ENCODE measurements at places on chromosomes 3 and 15.
A peak's percentile ranks its signal among the peaks of the same experiment; 100 is the strongest.

DNA sequence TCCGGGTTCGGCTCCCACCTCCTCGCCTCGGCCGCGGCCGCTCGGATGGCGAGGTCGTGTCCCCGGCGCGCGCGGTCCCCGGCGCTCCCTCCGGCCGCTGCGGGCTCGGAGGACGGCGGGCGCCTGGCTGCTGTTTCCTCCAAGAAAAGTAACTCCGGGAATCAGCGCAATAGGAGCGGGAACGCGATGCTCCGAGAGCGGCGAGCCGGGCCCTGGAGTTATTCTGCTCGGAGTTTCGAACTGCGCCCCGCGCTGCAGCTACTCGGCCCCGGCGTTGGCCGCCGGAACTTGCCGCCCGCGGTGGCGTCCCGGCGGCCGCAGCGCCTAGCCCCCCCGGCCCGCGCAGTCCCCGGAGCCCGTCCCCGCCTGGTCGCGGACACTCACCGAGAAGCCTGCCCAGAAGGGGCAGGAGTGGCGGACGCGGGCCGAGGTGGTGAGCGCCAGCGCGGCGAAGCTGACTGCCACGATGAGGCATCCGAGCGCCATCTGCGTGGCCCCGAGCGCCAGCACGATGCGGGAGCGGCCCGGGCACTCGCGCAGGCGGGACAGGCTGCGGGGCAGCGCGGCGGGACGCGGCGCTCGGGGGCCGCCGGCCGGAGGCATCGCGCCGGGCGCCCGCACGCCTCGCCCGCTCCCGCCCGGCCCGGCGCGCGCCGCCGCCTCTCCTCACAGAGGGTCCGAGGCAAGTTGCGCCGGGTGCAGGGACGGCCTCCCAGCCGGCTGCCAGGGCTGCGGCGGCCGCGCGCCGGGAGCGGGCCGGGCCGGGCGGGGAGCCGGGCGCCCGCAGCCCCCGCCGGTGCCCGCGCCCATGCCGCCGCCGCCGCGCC is 251.9 kb downstream of the TJP1 start:
- no peak for DNase-seq

DNA sequence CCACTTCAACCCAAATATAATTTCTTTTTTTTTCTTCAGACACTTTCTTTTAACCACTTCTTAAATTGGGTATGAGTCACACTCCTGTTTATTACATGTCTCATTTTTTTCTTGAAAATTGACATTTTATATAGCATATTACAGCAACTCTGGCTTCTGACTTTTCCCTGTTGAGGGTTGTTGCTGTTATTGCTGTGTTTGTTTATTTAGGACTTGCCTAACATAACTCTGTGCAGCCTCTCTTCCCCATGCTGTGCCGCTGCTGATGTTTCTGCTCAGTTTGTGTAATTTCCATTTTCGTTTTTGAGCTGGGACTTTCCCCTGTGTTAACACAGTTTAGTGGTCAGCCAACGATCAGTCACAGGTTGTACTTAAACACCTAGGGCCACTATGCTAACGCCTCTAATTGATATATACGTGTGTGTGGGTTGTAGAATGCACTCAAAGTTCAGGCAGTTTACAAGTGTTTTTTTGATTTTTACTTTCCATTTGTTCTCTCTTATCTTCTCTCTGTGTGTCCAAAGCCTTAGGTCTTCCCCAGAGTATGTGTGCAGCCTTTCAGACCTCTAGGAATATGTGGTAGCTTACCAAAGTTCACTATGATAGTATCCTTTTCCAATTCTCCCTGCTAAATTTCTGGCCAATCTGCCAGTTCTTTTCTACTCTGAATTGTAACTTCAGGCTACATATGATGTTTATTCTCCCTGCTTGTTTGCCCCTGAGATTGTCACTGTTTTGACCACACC is 337.2 kb downstream of the ZBTB20 start:
- DNase-seq = no peak

GRCh38 chr15:92584105-92584504 is 71.5 kb downstream of the FAM174B start:
- DNase-seq = no peak

DNA sequence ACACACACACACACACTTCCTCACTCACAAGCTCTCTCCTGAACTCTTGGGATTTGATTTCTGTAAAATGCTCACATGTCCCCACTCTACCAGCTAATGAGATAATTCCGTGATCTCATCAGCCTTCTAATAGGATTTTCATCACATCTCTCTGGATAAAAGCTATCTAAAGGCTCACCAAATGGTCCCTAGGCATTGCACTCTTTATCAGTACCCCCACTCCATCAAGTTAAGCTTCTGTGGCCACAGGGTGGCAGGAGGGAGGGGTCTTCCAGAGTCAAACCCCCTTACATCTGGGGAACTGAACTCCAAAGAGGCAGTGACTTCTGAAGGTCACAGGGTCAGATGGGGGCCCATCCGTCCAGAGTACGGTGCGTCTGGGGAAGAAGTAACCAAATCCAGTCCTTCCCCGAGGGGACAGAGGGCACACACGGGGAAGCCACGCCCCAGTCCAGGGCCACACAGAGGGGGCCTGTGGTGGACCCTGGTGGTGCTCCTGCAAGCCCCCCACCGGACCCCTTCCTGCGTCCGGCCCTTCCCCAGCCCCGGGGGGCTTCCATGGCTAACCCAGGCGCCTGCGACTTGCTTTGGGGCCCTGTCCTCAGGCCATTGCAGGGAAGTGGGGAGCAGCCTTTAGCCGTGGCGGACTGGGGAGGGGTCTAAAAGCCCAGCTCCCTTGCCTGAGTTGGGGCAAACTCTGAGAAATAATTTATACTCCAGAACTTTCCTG is 25.5 kb downstream of the CPN2 start:
- no peak for DNase-seq

GRCh38 chr3:4996771-4997291 is 17.6 kb downstream of the BHLHE40 start:
- no peak for DNase-seq

- peak; percentile 41 for DNase-seq
These were observed 46.3 kb downstream of the GABRG3 start for GRCh38 chr15:27017168-27017809.

GRCh38 chr3:114953800-114954199 is 193.3 kb downstream of the ZBTB20 start:
- no peak for DNase-seq

DNA sequence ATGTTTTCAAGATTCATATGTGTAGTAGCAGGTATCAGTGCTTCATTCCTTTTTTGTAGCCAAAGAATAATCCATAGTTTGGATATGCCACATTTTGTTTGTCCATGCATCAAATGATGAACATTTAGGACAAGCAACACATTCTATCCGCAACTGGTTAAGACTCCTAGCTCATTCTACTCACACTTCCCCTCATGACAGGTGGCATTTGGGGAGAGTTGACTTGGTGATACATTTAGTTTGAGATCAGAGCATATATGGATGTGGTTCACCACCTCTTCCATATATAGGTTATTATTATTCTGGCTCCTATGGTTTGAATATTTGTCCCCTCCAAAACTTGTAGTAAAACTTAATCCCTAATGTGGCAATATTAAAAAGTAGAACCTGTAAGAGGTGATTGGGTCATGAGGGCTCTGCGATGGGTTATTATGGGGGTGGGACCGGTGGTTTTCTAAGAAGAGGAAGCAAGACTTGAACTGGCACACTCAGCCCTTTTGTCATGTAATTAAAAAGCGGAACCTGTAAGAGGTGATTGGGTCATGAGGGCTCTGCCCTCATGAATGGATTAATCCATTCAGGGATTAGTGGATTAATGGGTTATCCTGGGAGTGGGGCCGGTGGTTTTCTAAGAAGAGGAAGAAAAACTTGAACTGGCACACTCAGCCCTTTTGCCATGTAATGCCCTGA is 75.3 kb upstream of the HRH1 start:
- DNase-seq = no peak

DNA sequence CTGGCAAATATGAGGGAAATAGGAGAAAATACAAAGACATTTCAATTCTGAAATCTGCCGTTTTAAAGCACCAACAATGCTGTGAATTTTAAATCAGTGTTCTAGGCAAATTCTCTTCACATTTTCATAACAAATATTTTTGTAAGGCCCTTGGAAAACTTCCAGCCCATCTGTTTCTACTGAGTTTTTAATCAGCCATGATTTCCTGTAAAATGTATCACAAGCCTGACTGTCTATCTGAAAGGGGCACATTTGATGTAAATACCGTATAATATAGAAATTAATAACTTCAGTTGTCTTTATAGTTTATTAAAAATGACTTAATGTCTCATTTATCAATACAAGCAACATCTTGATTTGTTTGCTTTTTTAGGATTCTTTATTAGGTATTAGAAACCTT is 454.7 kb downstream of the PYDC2 start:
- DNase-seq = no peak

DNA sequence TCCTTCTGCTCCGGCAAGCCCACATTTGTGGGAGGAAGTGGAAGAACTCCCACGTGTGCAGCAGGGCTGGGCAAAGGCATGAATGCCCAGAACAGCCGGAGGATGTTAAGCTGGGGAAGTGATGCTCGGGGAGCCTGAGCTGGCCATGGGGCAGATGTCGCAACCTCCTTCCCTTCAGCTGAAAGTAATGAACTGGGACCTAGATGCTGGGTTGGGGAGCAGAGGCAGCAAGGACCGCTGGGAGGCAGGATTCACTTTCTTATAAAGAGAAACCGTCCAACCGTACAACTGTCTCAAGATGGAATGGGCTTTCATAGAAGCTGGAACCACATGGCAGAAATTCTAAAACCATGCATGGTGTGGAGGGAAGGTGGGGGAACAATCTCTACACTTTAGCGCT is 290.9 kb downstream of the OCA2 start:
- DNase-seq = no peak

DNA sequence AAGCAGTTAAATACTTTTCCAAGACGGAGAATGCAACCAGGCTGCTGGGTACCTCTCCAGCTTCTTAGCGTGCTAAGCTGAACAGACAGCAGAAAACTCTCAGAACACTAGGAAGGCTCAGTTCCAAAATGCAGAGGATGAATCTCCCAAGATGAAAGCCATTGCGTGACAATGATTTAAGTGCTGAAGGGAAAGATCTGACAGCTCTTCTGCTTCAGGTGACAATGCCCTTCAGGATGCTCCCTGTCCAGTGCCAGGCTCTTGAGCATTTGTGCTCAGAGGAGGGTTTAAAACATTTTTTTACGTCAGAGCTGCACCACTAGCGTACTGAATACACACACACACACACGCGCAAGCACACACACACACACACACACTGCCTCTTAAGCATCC is 26.3 kb downstream of the ARHGEF3 start:
- DNase-seq = no peak

DNA sequence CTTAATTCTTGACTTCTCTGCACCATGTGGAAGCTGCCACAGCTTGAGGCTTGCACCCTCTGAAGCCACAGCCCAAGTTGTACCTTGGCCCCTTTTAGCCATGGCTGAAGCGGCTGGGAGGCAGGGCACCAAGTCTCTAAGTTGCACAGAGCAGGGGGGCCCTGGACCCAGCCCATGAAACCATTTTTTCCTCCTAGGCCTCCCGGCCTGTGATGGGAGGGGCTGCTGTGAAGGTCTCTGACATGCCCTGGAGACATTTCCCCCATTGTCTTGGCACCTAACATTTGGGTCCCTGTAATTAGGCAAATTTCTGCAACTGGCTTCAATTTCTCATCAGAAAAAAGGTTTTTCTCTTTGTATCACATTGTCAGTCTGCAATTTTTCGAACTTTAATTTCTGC is 92.8 kb upstream of the GALNT15 start:
- no peak for DNase-seq

GRCh38 chr15:76065245-76065644 is 5.5 kb downstream of the TMEM266 start:
- no peak for DNase-seq

- no peak for DNase-seq
These were observed 452.0 kb upstream of the MCTP2 start for GRCh38 chr15:93779341-93779740.

DNA sequence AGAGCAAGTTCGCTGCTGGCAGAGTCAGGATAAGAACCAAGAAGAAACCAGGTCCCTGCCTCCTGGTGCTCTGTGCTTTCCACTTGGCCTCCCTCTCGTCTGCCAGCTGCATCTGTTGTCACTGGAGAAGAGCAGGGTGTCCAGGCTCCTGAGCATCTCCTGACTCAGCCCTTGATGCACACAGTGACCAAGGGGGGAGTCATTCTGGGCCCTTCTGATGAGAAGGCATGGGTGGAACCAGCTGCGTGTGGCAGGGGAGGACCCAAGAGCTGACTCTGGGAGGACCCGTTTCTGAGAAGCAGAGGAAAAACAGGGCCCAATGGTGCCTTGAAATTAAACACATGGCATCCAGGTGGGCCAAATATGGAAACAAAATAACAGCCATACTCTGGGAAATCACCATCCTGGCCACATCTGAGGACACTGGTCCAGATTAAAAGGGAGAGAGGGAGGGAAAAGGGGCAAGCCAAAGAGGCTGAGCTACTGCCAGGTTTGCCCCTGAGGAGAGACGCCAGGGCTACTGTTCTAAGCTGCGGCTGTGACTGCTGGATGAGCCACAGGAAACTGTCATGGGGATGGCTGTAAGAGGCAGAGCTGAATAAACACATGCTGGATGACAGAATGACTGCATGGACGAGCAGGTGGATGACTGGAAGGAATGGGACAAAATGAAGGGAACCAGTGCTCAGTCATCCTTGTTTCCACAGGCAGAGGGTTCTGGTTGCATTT is 58.1 kb upstream of the CA12 start:
- DNase-seq = no peak

GRCh38 chr3:17514597-17514996 is 227.8 kb downstream of the TBC1D5 start:
- DNase-seq = no peak

DNA sequence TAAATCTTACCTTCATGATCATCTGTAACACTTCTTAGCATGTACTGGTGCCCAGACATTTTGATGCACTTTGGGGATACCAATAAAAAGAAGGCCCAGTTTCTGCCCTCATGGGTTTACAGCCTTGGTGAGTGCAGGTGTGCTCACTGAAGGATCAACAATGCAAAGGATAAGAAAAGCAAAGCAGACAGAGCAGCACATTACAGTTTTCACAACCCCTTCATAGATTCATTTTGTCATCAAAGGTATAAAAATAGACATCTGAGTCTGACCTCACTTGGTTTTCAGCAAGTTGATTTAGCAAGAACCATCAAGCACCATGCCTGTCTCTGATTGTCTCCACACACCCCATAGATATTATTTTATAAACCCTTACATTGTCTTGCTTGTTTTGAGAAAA is 77.6 kb downstream of the BFSP2 start:
- no peak for DNase-seq

DNA sequence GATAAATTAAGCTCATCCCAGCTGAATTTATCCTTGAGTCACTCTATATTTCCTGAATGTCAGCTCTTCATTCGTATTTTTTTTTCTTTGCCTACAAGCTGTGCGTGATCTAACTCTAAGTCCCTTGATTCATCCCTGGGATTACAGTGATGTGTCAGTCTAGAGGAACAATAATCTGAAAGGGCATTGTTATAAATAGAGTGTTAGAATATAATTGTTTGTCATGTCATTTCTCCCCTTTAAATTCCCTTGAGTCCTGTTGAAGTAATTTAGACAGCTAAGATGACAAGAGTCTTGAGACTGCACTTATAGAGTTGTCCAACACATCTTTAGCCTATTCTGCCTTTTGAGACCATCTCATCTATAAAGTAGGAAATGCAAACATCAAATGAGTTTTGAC is 621.8 kb downstream of the ZIC1 start:
- no peak for DNase-seq

All from NCI-H2081 treated with DMSO at 0.1 percent for 48 hours (cell line).